ENCODE measurements at places on chromosomes 5 and 9.

- peak; percentile 42 for DNase-seq
Observed at GRCh38 chr9:129737479-129738274, 15.2 kb downstream of the PTGES start.

DNA sequence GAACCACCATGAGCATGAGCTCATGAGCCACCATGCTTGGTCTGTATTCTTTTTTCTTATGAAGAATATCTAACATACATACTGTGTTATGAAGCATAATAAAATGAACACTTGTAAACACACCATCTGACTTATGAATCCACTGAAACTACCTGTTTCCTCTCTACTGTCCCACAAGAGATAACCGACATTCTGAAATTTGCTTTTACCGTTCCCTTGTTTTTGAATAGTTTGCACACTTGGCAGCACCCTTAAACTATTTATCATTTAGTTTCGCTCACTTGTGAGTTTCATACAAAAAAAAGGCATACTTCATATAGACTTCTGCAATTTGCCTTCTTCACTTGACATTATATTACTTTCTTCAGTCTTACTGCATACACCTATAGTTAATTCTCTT, 8.9 kb downstream of the LARS1 start:
- no peak for DNase-seq

DNA sequence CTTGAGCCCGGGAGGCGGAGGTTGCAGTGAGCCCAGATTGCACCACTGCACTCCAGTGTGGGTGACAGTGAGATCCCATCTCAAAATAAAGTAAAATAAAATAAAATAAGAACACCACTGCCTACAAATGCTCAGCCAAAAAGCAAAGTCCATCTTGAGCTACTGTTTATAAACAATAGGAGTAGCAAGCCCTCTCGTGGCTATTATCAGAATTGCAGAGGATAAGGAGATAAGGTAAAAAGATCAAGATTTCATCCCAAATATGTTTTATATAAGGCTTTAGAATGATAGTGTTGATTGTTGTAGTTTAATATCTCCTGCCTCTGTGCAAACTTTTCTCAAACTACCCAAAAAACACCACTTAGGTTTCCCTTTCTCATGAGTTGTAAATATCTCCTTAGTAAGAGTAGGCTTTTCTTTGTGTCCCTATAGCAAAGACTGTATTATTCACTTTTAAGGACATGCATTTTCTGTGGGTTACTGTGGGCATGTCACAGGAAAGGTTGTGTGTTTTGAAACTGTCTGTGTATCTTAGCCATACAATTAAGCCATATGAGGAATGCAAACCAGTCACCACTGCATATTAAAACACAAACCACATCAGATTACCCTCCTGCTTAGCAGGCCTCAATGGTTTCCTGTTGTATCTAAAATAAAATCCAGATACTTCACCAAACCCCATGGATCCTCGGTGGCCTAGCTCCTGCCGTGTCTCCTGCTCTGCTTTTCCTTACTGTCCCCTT, 31.8 kb upstream of the CKS2 start:
- DNase-seq = peak; percentile 49

DNA sequence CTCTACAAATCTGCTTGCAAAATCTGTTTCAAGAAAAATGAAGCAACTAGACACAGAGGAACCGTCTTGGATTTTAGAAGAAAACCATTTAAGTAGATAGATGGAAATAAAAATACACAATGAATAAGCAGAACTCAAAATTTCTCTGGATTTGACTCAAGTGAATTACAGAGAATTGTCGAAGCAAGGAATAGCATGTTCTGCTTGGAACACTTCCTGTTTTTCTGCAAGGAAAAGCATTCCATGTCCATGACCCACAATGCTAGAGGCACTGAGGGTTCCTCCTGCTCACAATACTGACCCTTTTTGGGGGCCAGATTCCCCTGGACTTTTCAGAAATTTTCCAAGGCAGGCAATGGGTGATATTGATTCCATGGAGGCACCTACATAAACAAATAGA, 29.8 kb downstream of the PRUNE2 start:
- DNase-seq = no peak

DNA sequence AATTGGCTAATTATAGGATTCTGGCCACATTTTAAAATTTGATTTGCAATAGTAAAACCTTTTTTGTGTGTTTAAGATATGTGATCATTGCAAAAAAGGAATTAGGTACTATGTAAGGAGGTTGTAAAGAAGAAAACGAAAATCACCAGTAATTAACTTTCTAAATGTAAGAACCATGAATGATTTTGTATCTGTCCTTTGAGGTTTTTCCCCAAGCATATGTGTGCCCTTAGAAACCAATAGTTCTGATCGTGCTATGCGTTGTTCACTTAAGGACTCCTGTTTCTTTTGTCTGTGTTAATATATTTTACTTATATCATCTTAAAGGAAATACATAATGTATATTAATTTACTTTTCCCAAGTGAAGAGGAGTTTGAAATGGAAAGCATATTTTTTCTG, 410.2 kb downstream of the PSAT1 start:
- no peak for DNase-seq

DNA sequence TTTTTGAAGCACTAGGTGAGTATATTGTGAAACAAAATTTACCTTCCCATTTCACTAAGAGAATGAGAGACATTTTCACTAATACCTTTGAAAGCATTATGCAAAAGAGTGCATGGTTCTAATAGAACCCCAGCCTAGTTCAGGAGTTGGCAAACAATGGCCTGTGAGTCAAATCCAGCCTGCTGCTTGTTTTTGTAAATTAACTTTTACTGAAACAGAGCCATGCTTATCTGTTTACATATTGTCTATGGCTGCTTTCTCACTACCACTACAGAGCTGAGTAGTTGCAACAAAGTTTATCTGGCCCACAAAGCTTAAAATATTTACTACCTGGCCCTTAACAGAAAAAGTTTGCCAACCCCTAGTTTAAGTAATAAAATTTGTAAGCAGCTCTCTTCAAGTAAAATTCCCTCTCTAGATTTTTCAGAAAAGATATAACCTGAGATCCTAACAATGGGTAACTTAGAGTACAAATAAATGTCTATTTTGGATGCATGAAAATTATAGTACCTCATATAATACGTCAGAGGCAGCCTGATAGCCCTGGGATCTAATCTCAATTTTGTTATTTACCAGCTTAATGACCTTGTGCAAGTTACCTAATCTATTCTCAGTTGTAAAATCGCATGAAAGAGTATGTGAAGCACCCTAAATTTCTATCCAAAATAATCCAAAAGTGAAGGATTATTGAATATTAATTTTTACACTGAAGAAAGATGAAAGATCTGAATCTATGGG, 50.7 kb upstream of the ARL15 start:
- no peak for DNase-seq

- DNase-seq = no peak
Observed at GRCh38 chr5:40106847-40107246, 572.9 kb upstream of the PTGER4 start.

DNA sequence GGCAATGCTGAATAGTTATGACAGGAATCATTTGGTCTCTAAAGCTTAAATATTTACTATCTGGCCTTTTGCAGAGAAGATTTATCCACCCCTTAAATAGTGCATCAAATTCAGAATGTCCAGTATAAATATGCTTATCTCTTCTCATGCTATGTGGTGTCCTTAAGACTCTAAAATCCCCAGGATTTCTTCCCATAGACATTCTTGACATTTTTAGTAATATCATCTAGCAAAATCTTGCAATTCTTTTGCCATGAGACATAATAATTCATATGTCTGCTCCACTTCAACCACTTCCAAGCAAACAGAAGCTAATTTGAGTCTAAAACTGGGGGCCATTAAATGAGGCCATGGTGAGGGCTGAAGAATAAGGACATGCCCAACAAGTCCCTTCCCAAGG, 1923.4 kb upstream of the CDH9 start:
- DNase-seq = no peak

DNA sequence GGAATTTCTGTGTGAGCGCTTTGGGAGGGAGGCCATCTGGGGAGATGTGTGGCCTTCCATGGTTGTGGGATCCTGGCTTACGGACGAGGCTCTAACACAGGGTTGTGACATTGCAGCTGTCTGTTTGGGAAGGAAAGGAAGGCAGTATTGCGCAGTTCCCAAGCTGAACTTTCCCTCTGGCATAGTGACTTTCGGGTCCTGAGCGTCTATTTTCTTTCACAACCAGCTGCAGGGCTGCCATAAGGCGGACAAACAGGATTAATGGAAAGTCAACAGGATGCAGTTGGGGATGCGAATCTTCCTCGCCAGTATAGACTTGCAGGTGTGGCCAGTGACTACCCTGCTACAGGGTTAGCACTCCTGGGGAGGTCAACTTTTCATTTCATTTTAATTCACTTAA, 25.9 kb downstream of the CCT5 start:
- DNase-seq = no peak

DNA sequence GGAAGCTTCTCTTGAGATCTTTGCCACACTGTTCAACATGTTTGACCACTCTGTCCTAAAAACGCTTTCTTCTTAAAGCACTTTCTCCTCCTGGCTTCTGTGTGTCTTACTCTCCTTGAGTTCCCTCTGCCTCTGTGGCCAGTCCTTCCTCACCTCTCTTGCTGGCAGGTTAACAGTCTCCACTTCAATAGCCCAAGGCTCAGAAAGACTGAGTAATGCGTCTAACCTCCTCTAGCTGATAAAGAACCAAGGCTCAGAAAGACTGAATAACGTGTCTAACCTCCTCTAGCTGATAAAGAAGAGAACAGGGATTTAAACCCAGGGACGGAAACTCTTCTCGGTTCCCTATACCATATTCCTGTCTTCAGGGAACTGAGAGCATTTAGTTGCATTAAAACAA, 205.2 kb downstream of the AOPEP start:
- no peak for DNase-seq

DNA sequence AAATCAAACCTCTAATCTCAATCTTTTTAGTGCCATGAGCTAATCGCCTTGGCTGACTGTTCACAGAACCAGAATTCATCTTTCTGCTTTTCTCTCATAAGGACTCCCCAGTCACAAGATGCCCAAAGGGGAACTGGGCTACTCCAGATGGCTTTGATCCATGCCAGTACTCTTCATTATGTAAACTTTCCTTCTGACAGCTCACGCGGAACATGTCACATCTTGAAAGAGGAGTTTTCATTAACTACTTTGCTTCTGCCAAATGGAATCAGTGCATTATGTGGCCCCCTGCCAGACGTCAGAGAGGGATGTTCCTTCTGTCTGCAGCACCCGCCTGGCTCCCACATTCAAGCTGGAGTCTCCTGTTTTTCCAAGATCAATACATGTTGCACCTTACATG, 142.1 kb upstream of the NMUR2 start:
- DNase-seq = no peak

Data from fibroblast of skin of left quadriceps (primary cell).